ENCODE measurements at places on chromosomes 5 and 9. TPM values are rescaled to one million over a fixed set of nuclear protein-coding genes. Genes with fewer than 3 reads are reported as not detected.

The CATSPER3 gene
- total RNA-seq, result 0.54 TPM

The PCA3 gene
- total RNA-seq, result 0.09 TPM

DNA sequence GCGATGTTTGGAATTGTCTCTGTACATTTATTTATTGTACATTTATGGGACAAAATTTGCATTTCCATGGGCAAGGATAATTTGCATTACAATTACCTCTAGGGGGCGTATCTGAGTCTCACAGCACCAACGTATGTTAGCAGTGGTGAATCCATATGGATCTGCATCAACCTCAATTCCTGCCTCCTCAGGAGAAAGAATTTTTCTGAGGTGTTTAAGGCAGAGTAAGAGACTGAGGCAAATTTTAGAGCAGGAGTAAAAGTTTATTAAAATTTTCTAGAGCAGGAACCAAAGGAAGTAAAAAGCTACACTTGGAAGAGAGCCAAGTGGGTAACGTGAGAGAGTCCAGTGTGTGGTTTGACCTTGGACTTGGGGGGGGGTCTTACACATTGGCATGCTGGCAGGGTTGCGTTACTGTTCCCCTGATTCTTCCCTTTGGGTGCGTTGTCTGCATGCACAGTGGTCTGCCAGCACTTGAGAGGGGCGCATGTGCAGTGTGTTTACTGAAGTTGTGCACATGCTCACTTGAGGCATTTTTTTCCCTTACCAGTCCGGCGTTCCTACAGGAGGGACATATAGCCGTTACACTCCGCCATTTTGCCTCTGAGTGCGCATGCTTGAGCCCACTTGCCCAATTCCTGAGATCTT lies 21.0 kb upstream of the RAB14 start:
- DNase-seq, result peak; percentile 38

The SLC45A2 gene
- total RNA-seq, result not detected

The FCN2 gene
- not detected for total RNA-seq

The TMOD1 gene
- total RNA-seq, result 2.4 TPM

DNA sequence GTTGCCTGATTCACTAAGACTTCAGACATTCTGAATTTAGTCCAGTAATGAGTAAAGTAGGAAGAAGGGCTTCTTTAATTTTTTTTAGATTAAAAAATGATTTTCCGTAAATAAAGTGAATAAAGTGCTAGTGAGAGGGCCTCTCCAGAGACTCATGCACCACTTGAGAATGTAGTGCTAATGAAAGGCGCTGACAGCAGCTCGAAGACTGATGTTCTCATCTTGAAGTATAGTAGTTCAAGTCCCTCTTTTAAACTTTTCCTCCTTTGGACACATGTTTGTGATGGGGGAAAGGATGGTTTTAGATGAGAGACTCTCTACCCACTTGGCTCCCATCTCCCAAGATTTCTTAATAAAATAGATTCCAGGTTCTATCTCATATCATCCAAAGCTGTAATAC lies 48.5 kb downstream of the G3BP1 start:
- DNase-seq, result no peak

DNA sequence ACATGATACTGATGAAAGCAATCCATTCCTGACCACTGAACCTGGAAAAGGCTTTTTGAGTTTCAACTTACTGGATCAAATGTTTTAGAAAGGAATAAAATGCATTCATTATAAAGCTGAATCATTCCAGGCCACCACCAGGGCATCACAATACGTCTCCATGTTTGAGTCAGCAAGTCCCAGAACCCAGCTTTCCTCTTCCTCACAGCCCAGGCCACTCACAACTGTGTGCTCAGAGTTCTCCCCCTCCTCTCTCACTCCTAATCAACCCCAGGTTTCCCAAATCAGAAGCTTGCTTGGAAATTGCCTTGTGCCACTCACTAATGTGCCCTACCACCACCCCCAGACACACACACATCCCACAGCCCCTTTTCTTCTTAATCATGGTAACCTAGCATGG lies 91.7 kb downstream of the GNA14 start:
- DNase-seq, result no peak

The EPB41L4A gene
- total RNA-seq, result 44.5 TPM

DNA sequence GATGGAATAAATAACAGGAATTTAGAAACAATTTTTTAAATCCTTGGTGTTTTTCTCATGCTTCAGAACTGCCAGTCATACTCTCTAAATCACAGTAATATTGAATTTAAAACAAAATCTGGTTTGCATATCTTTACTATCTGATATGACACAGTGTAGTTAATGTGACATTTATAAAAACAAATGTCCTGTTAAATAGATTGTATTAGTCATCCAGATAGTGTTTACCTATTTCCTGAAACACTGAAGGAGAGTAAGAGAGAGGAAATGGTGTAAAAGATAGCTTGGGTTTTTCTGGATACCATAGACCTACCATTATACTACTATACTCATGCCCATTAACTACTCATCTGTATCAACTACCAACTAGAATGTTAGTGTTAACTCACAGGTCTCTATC lies 292.3 kb downstream of the MAN2A1 start:
- DNase-seq, result no peak

DNA sequence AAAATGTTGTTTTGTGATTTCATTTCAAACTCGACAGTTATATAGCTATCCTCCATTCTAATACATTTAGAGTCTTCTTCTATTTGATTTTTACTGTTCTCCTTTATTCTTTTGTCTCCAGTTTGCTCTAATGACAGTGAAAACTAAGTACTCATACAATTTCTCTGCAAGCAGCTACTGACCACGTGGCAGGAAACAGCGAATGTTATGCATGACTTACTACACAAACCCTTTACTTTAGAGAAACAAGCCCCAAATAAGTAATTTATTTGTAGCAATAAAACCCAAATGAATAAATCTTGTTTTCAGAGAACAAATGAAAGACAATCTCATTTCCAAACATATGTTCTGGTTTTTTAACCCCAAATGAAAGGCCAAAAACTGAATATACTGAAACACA lies 41.9 kb downstream of the CDH6 start:
- no peak for DNase-seq

The NFIB gene
- 189 TPM for total RNA-seq

- peak; percentile 79 for DNase-seq
Measured at GRCh38 chr9:36166168-36166927, 2.8 kb upstream of the CCIN start.

- no peak for DNase-seq
Measured at GRCh38 chr9:85871008-85871407, 69.9 kb upstream of the NAA35 start.

The PCDHGA11 gene
- total RNA-seq, result 3.8 TPM

The NPR3 gene
- total RNA-seq, result 86.9 TPM

- DNase-seq, result no peak
Measured at GRCh38 chr9:4922101-4922500, 63.0 kb upstream of the JAK2 start.

DNA sequence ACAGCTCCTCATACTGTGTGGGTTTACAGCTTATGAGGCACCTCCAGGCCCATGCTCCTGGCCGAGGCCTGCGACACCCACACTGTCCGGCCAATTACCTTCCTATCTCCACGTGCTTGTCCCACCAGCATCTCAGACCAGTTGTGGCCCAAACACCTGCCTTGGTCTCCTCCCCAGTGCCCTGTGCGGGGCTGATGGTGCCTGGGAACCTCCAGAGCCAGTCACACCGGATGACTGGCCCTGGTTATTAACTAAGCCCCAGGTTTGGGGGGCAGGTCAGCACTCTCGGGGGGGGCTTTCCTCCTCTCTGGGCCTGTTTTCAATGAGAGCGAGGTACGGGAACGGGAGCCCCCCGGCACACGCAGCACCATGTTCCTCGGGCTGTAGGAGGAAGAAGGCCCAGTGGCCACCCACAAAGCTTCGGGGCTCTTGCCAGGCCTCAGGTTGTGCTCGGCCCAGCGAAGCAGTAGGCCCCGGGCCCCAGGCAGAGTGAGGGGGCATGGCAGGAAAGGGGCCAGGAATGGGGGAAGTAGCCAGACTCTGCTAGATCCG lies 76.0 kb upstream of the PHYKPL start:
- no peak for DNase-seq

DNA sequence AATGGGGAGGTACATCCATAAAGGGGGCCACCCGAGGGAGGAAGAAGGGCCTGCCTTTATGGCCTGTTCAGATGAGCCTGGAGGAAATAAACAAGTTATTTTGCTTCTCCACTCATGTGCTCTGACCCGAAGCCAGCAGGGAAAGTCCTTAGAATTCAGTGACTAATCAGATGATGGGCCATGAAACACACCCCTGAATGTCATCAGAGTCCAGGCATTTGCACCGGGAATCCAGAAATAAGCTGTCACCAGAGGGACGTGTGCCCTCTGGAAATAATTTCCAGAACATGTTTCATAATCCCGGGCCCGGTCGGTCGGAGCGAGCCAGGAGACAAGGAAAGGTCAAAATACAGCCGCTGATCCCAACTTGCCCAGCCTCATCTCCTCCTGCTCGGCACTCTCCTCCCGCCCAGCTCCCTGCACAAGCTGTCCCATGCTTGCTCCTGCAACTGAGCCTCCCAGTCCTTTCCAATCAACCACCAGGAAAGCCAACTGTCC lies 73.6 kb upstream of the ZNF622 start:
- DNase-seq, result peak; percentile 27

DNA sequence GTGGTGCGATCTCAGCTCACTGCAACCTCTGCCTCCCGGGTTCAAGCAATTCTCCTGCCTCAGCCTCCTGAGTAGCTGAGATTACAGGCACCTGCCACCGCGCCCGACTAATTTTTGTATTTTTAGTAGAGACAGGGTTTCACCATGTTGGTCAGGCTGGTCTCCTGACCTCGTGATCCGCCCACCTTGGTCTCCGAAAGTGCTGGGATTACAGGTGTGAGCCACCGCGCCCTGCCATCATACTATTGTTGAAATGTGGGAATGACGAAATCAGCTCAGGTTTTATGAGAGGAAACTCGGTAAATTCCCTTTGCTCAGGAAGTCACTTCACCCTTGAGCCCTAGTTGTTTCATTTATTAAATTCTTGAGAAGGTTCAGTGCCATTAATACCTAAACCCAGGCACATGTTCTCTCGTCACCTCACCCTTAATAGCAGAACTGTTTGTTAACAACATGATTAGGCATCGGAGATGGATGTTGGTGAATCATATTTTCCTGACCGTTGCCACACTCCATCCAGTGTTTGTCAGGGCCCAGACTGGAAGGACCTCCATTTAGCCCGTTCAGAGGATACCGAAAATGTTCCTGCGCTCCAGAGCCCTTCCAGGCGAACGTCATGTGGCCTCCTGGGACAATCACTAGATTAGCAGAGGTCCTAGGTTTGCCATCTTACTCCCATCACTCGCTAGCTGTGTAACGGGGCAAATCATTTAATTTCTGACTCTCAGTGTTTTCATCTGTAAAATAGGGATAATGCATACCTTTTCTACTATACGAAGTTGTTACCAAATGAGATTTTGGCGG lies 20.0 kb upstream of the CREBRF start:
- no peak for DNase-seq

The ADAMTS12 gene
- total RNA-seq, result 55.1 TPM

The PCDHGC4 gene
- 3.1 TPM for total RNA-seq

GRCh38 chr9:131348631-131349521 lies 45.0 kb upstream of the PRRC2B start:
- DNase-seq, result no peak

The SLC36A2 gene
- total RNA-seq, result not detected

DNA sequence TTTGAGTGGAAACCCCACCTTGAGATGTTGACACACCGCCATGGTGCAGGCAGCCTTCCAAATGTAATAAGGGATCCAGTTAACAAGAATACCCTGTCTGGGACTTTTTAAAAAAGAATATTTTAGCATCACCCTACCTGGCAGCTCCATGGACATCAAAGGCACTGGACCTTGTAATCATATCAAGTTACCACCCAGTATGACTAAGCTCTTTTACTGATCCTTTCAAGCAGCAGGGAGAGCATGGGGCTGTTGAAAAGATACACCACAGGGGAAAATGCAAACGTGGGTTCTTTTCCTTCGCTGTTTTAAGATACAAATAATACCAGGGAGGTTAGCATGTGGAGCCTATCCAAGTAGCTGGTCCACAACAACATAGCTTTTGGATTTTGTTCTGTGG lies 211.2 kb downstream of the SAXO1 start:
- no peak for DNase-seq
